MM.1S (cell line): ENCODE measurements at places on chromosomes 1 and 21.

DNA sequence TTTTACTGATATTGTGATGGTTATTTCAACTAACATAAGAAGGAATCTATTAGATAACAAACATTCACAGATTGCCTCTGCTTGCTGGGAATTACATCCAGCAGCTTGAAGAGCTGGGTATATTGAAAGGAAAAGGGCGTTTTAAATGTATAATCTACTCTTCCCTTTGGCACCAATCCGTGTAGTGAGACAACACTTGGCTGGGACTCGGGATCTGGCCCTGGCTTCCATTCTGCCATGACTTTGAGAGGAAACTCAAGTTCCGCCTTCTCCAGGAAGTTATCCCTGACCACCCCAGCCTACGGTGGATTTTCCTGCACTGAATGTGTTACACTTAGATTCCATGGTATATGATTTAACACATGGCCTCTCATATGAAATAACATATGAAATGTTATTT lies 86.9 kb upstream of the UBE2U start:
- no peak for DNase-seq

- DNase-seq: no peak
Measured at GRCh38 chr1:27885114-27885528, 12.8 kb downstream of the THEMIS2 start.

- DNase-seq: peak; percentile 69
Measured at GRCh38 chr1:41882068-41882477, 36.6 kb downstream of the HIVEP3 start.

GRCh38 chr1:116984406-116985160 lies 17.0 kb upstream of the CD101 start:
- DNase-seq: no peak

- DNase-seq: no peak
Measured at GRCh38 chr1:175733722-175734121, 9.7 kb downstream of the TNR start.

GRCh38 chr21:21084179-21084578 lies 86.0 kb downstream of the NCAM2 start:
- DNase-seq: no peak
